D721Med (cell line): ENCODE measurements at places on chromosomes 2 and 18.

GRCh38 chr2:28342081-28342967 is 50.3 kb upstream of the FOSL2 start:
- DNase-seq, result no peak

- DNase-seq, result no peak
Observed at GRCh38 chr18:78776151-78776550, 203.5 kb upstream of the SALL3 start.

DNA sequence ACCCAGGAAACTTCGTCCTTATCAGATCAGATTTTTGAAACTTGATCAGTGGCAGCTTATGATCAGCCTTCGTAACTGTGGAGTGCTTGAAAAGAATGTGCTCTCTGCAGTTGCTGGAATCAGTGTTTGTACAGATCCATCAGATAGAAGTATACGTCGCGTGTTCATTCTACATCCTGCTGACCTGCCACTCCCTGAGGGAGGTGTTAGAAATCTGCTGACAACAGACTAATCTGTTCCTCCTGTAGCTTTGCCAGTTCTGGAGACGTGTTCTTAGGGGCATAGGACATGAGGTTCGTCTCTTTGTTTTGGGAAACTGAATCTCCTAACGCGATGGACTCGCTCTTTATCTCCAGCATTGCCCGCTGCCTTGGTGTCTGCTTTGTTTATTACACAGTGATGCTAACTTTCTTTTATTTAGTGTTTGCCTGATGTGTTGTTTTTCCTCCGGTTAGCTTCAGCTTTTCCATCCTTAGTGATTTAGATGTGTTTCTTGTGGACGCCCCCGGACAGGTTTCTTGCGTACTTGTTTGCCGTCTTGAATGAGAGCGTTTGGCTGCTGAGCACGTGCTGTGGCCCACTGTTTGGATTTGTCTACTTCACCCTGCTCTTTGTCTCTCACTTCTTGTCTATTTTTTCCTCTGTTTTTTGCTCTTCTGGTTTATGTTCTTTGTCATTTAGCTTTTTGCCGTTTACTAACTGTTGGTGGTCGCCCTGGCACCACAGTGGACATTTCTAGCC is 17.4 kb upstream of the GAL3ST2 start:
- no peak for DNase-seq

- DNase-seq, result no peak
Observed at GRCh38 chr2:188117706-188118105, 174.0 kb upstream of the GULP1 start.

DNA sequence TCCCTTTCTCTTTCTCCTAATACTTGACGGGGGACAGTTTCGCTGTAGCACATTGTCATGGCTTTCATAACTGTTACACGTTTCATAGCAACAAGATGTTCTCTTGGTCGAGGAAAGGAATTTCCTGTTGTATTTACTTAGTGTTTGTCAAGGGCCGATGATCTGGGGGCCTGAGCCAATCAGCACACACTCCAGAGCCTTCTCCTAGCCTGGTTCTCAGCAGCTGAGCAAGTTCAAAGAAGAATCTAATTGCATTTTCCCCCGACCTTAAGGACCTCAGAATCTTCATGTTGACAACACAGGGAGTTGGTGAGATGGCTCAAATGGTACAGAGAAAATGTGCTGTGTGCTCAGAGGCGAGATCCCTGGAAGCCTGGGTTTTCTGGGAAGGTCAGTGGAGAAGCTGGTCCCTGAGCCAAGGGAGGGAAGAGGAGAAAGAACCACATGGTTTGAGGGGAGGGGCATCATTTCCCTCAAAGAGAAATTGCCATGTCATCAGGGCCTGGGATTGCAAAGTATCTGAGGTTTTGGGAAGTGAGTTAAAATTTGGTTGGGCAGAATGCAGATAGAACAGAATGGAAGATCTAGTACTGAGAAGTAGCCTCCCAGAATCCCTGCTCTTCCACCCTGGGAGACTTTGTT is 76.9 kb upstream of the AGAP1 start:
- no peak for DNase-seq

GRCh38 chr2:102735416-102736109 is 26.3 kb upstream of the TMEM182 start:
- DNase-seq, result no peak

- no peak for DNase-seq
Observed at GRCh38 chr2:142877216-142877838, at the start of gene KYNU. TSS of gene KYNU (plus strand) at chr2:142877664. CDS start at chr2:142885368, 7,704 bp downstream.

GRCh38 chr2:85501248-85501647 is 37.7 kb upstream of the MAT2A start:
- no peak for DNase-seq

DNA sequence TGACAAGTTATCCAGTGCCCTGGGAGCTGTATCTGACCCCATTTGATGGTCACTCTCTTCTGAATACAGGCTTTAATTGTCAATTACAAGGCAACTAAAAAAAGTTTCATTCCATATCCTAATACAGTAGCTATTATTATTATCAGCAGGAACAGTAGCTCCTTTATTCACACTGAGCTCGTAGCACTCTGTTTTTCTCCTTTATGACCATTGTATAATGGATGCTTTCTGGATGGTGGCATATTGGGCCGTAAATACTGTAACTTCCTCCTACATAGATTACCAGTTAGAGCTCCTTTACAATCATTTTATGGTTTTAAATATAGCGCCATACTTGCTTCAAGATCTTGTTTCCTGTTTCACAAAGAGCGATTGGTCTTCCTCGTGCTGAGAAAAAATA is 1040.3 kb downstream of the TSN start:
- DNase-seq, result no peak

DNA sequence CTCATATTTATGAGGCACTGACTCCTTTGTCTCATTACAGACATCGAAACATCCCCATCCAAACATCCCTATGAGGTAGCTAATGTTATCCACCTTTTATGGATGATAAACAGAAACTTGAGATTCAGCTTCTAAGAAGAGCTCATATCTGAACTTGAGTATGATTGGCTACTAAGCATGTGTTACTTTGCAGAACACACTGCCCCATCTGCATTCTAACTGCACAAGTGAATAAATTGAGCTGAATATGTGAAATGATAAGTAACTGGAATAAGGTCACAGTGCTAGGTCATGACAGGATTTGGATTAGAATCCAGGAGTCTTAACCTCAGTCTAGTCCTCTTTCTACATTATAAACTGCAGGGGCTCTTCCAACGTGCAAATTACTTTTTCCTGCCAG is 172.7 kb downstream of the SETBP1 start:
- DNase-seq, result no peak

GRCh38 chr2:136116813-136117390 is 1.0 kb downstream of the CXCR4 start:
- no peak for DNase-seq

DNA sequence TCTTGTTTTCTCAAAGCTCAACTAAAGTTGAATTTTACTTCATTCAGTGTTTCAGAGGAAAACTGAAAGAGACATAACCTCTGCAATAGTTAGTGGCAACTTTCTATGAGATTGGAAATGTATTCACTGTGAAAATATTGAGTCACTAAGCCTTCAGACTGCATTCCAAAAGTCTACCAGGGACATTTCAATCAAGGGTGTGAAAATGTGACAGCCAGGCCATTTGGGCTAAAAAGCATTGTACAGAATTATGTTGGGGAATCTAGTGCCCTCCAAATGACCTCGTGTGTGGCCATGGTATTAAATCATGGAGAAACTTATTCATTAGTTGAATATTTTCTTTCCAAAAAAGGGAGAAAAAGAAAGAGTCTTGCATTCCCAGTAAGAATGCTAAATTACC is 251.9 kb downstream of the GRB14 start:
- no peak for DNase-seq

DNA sequence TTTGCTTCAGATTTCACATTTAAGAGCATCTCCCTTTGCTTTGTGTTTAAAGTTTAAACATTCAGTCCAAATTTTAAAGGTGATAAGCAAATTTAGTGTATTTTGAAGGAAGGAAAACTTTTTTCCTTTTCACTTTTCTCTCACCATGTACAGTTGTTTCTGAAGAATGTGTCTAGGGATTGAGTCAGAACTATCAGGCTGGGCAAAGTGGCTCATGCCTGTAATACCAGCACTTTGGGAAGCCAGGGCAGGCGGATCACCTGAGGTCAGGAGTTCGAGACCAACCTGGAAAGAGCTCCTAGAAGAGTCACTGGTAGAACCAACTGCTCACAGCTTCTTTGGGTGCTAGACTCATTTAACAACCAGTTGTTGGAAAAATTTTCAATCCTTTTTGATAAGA is 327.0 kb upstream of the THUMPD2 start:
- no peak for DNase-seq

DNA sequence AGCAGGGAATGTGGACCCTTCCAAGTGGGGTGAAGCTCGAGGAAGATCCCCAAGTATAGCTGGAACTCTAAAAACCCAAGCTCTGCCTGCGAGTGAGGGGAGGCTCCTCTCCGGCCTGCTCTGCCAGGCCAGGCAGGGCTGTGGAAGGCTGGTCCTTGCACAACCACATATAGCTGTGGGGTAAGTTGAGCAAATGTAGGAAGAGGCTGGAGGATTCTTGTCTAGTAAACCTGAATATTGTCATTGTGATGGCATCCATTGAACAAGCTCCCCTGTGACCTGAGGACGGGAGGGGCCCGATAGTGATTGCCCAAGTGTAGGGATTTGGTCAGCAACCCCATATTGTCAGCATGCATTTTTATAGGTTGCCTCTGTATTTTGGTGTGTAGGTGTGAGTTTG is 103.0 kb downstream of the ACKR3 start:
- DNase-seq, result no peak

- DNase-seq, result no peak
Observed at GRCh38 chr18:51498085-51498855, 300.8 kb upstream of the MEX3C start.

DNA sequence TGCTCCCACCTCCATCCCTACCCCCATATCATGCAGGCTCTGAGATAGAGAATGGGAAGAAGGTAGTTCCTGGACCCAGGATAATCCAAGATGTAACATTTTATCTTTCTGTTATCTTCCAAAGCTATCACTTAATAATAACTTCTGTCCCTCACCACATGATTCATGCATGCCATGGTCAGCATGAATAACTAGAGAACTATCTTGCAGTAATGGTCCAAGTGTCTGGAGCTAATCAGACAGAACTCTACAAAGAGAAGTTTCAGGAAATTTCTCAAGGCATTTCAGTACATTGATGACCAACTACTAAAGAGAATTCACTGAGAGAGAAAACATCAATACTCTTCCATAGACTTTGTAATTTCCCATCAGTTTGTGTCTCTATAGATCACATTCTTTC is 1469.7 kb upstream of the PIK3C3 start:
- DNase-seq, result no peak

DNA sequence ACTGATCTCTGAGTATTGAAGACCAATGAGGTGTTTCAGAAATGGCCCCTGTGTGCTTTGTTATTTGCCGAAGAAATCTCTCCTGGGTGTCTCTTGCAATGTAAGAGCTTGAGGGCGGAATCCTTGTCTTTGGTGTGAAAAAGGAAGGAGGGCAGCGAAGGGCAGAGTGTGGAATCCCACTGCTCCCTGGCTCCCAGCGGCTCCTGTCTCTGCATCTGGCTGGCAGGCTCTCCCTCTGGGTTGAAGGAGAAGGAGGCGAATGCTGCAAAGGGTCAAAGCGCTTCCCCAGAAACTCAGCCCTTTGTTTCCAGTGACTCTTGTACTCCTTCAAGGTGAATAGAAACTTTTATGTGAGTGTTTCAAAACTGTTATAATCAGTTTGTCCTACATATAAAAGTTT is 457.5 kb downstream of the CNTNAP5 start:
- no peak for DNase-seq

- DNase-seq, result no peak
Observed at GRCh38 chr2:111157798-111158197, 37.1 kb downstream of the BCL2L11 start.

DNA sequence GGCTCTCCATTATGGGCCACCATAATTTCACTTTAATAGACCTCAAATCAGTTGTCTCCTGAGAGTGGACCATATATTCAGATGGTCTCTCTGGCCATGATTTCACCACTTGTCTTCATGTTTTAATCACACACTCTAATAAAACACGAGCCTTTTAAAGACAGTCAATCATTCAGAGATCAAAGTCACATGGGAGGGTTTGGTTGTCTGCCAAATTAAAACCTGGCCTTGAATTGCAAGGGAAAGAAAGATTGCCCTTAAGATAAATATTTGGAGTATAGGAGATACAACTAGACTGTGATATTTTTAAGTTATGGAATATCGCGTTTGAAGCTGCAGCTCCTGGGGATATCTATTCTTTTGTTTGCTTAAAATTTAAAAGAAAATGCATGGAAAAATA is 377.8 kb upstream of the DDX18 start:
- DNase-seq, result no peak

DNA sequence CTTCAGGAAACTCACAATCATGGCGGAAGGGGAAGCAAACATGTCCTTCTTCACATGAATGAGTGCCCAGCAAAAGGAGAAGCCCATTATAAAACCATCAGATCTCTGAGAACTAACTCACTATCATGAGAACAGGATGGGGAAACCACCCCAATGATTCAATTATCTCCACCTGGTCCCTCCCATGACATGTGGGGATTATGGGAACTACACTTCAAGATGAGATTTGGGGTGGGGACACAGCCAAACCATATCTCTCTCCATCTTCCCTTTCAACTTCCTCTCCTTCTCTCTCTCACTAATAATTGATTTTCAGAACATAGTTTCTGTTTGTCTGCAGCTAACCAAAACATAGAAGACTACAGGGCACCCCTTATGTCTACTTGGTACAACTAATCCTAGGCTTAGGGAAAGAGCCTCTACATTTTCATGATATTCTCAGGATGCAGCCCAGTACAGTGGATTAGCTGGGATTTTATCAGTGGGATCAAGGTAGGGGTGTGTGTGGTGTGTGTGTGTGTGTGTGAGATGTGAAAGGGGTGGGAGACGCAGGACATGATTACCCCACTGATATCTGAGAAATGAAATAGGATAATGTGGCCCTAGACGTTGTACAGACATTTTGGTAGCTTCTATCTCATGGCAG is 2.8 kb upstream of the ATF2 start:
- DNase-seq, result no peak

GRCh38 chr18:41343808-41344207 is 611.2 kb upstream of the PIK3C3 start:
- DNase-seq, result no peak

- DNase-seq, result no peak
Observed at GRCh38 chr2:101887328-101887727, 104.4 kb upstream of the IL1R2 start.

- no peak for DNase-seq
Observed at GRCh38 chr2:214747992-214748391, 61.5 kb downstream of the BARD1 start.

DNA sequence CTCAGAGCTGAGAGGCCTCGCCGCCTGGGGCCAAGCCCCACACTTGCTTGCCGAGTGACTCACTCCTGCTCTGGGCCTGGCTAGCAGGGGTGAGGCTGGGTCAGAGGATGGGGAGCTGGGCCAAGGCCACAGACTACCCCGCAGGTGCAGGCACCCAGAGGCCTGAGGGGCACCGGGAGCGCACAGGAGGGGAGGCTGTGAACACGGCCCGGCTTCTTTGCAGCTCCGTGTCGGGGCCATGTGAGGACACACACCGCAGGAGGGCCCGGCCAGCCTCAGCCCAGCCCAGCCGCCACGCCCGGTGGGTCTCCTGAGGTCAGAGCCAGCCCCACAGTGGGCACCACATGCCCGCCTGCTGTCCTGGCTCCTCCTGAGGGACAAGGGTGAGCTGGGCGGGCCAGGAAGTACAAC is 8.4 kb downstream of the GPC1 start:
- DNase-seq, result no peak

GRCh38 chr2:224023188-224023587 is 15.9 kb downstream of the SERPINE2 start:
- no peak for DNase-seq
